ENCODE measurements at places on chromosomes 2 and 18.

DNA sequence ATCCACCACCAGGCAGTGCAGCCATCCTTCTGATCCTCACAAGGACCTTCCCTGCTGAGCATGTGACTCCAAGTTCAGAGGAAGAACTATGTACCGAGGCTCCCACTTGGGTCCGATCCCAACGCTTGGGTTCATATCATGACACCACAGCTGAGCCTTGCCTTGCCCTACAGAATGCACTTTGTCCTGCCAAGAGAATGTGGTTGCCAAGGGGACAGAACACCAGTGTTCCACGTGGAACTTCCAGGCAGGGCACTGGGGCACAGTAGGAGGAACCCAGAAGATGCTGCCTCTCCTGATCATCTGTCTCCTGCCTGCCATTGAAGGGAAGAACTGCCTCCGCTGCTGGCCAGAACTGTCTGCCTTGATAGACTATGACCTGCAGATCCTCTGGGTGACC is at the start of gene TEX51:
TSS of gene TEX51 (plus strand) at position 255 of the 400 bp plus-strand sequence. CDS start at position 284, 29 bp downstream.
- DNase-seq = no peak

- DNase-seq = no peak
These were observed 17.4 kb upstream of the B4GALT6 start for GRCh38 chr18:31701744-31702143.

GRCh38 chr18:77098538-77099174 is 33.9 kb downstream of the MBP start:
- no peak for DNase-seq

DNA sequence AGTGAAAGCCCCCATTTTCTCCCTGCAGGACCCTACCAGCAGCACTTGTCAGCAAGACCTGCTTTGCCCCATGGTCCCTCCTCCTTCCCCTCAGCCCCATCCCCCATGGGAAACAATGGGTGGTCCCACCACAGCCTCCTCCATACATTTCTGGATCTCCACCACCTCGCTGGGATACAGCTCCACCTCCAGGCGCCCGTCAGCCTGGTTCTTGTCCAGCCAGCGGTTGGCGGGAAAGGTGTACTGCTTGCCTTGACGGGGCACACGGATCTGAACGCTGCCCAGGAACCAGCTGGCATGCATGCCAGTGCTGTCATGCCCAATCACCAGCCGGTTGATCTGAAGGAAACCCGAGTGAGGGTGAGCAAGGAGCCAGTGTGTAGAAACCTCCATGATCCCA is 90.9 kb downstream of the LOXHD1 start:
- DNase-seq = no peak

Measured in AG20443 (cell line).